Activated CD4-positive, alpha-beta T cell treated with anti-CD3 and anti-CD28 coated beads, Interleukin-2, amount 10 ng/mL, durations not matched to agents 7 days and 5 days (primary cell): ENCODE measurements at places on chromosomes 4 and X. TPM values are rescaled to one million over a fixed set of nuclear protein-coding genes. Genes with fewer than 3 reads are reported as not detected.
A peak's percentile ranks its signal among the peaks of the same experiment; 100 is the strongest.

TKTL1 gene
- 4.2 TPM for total RNA-seq

GAGE12J gene
- not detected for total RNA-seq

NHS gene
- total RNA-seq: 0.54 TPM

GRCh38 chr4:145481942-145482208, 222 bp downstream of the SMAD1 start:
- peak; percentile 42 for DNase-seq

- no peak for DNase-seq
These were observed 1665.0 kb upstream of the TENM3 start for GRCh38 chr4:180578175-180578574.
